Foreskin melanocyte (primary cell): ENCODE measurements at places on chromosomes 13 and 19.

DNA sequence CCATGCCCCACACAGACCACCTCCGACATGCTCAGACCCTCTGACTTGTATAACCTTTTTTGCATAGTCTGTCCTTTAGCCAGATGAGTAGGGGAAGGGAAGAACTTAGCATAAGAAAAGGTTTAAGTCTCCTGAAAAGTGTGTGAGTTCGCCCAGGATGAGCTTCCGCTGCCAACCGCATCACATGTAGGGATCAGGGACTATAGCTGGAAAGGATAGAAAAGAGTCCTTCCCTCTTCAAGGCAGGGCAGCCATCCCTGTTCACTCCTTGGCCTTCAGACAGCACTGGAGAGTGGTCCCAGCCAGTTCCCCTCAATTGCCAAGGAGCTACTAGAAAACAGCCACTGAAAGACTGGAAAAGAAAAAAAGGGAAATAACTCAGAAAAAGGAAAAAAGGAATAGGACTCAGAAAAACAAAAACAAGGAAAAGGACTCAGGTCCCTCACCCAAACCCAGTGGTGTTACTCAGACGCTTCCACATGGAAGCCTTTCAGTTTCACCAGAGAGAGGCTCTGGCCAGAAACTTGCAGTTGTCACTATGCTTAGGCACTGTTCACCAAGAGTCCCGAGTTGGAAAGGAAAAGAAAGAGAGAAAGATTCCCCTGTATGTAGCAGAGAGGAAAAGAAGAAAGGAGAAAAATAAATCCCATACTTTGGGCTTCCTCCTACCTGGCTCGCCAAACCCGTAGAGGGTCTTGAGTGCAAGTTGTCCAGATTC, 5.6 kb upstream of the TM9SF2 start:
- DNase-seq = no peak

DNA sequence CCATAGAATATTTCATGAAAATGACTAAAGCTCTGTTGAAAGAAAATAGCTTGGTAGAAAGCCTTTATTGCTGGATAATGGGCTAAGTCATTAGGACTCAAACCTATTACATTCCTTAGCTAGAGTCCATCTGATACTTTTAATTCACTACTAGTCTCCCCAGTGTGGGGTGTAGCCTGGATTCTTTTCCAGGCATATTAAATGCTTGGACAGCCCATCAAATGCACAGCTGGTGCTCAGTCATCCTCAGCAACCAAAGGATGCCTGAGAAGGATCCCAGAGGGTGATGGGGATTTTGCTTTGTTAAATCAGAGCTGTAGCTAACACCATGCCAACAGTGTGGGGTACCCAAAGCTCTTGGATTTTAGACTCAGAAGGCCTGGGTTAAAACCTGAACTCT, 153.5 kb downstream of the DLEU7 start:
- no peak for DNase-seq

DNA sequence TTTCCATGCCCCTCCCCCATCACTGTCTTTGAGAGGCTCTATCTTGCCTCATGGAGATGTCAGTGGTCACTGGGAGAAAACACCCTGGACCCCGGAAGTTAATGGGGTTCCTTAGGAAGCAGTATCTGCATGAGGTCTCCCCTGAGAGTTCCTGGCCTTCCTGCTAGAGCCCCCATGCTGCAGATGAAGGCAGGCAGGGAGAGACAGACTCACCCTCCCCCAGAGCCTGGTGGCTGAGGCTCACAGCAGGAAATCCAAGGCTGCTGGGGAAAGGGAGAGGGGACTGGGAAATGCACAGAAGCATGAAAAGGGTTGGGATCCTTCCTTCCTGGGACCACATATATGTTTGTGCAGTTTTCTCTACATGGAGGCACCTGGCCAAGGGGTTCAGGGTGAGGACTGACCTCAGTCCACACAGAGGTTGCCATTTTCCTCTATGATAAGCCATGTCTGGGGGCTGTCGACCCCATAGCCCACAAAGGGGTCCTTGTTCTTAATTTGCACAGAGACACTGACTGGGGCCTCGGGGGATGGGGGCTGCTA, 95.4 kb downstream of the RNASEH2B start:
- DNase-seq = no peak

- no peak for DNase-seq
Observed at GRCh38 chr13:48403151-48403631, 9.7 kb downstream of the LPAR6 start.

GRCh38 chr13:99486996-99487395, 14.3 kb upstream of the TM9SF2 start:
- no peak for DNase-seq

- DNase-seq = no peak
Observed at GRCh38 chr19:17889609-17890214, 18.0 kb downstream of the SLC5A5 start.
